ENCODE measurements at places on chromosomes 6 and 20.

DNA sequence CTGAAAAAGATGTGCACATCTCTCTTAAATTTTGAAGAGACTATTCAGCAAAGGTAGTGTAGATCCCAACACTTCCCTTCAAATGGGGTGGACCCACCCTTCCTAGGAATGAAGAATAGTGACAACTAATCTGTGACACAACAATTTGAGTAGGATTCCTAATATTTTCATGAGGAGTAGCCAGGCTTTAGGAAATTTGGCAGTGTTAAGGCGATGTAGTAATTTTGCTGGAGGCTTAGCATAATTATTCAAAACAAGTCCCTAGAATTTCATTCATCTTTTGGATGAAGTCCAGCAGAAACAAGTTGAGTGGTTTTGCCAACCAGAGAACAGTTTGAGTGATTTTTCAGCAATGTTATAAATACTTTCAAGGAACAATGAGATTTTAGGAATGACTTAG is 52.4 kb downstream of the ELOVL4 start:
- no peak for DNase-seq

DNA sequence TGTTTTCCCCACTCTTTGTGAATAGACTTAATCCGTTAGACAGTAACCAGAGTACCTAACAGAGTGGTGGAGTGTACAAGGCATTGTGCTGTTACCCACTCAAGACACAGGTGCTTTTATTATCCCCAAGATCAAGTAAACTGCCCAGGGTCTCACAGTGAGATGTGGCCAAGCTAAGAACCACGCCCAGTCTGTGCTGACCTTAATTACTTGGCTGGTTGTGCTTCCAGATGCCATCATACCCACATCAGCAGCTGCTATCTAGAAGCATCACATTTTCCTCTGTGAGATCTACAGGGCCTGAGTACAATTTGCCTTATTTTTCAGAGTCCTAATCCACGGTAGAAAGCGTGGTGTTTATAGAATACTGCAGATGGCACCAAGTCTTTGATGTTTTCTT is 70.3 kb downstream of the GFRA4 start:
- DNase-seq: no peak

- no peak for DNase-seq
Observed at GRCh38 chr6:44535446-44535845, 147.9 kb downstream of the CDC5L start.

DNA sequence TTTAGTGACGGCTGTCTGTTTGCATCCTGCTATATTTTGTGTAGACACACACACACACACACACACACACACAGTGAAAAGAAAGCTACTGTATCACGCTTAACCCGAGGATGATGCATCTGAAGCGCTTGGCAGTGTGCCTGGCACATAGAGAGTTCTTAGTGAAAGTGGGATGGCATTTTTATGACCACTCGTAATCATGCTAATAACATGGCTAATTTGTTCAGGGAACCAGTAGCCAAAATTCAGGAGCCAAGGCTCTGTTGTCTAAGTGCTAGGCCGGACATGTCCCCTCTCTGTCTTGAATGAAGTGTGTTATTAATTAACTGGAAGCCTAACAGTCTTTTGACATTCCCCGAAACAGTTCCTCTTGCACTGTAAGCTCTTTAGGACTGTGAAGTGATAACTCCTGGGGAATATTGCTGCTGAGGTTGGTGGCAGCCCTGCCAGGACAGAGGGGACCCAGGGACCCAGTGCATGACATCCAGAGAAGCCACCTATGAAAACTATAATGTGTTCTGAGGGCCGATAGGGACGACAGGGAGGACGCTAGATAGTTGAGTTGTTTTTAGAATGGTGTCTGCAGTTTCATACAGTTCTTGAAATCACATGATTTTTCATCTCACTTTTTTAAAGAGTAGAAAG is 45.0 kb upstream of the IRF4 start:
- DNase-seq: no peak

- no peak for DNase-seq
Observed at GRCh38 chr6:166949528-166950442, 6.6 kb downstream of the RNASET2 start.

- DNase-seq: no peak
Observed at GRCh38 chr6:70841112-70841511, 115.7 kb downstream of the B3GAT2 start.

DNA sequence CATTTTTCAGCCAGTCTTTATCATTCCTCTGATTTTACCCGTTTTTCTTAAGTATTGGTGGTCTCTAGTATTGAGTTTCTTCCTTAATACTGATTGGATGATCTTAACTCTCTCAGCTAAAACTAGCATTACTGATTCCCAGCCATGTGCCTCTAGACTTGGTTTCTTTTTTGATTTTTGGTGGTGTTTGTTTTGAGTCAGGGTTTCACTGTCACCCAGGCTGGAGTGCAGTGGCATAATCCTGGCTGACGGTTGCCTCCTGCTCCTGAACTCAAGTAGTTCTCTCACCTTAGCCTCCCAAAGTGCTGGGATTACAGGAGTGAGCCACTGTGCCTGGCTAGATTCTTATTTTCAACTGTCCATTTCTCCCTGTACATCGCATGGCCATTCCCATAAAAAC is 24.9 kb downstream of the DPPA5 start:
- DNase-seq: no peak

All from activated T-helper 9 cell treated with anti-CD3 and anti-CD28 coated beads, Interleukin-2, amount 50 U/mL, for 16 hours (primary cell).